ENCODE measurements at places on chromosomes 1 and 21.
A peak's percentile ranks its signal among the peaks of the same experiment; 100 is the strongest.

DNA sequence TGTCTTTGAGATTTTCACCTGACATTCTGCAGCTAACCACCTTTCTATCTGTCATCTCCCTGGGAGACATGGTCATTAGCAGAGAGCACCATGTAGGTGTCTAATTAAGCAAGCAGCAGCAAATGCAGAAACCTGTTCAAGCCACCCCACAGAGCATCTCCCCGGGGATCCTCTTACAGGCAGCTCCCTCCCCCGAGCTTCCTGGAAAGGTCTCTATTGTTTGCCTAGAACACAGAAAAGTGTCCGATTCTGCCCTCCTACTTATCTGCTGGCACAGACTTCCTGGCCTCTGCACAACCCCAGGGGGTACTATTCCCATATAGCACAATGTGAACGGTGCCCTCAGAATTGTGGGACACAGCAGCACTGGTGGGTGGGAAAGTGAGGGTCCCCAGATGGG is 46.1 kb downstream of the PLEKHA6 start:
- DNase-seq, result no peak

DNA sequence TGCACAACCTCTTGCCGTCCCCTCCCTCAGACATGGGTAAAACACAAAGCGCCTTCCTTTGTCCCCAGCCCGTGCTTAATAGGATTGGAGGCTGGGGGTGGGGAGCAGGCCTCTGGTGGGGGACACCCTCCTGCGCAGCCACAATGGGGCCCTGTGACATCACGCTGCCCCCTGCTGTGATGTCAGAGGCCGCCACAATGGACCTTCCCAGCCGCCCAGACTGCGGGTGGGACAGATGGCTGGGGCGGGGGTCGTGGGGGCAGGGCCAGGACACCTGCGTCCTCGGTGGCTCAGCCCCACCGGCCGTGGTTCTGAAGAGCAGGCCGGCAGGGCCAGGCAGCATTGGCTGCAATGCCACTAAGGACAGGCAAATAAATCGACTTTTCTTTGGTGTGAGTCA is 39.9 kb downstream of the EPHA2 start:
- DNase-seq, result no peak

DNA sequence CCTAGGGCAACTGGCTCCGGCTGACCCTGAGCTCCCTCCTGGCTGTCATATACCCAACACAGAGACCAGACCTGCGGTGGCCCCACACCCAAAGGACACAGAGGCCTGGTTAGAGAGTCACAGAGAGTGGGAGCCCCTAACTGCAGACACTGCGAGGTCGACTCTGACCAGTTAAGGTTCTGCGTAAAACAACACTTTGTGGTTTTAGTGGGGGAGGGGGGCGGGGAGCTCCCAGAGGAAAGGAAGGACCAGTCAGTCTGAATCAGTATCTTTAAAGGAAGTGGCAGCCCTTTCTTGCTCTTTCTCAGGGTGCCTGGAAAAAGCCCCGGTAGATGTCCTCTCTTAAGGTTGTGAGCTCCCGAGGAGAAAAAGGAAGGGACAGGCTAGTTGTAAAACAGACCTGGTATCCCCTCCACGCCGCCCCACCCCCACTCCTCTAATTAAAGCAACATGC is 2.4 kb downstream of the SSBP3 start:
- peak; percentile 56 for DNase-seq

DNA sequence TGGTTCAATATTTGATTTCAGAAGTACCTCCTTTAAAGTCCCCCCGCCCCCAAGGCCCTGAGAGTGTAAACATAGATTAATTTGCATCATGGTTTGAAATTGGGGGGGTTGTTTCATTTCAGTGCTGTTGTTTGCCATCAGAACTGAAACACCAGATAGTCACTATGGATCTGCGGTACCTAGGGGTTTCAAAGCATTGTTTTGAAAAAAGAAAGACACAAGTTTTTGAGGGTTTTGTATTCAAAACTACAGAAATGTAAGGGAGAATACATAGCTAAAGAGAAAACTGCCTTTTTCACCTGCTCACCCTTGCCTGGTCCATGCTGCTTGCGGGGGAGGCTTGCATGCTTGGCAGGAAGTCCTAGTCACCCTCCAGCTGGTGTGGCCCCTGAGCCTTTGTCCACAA is 59.3 kb downstream of the ACP6 start:
- no peak for DNase-seq

GRCh38 chr1:73611681-73612080 is 586.3 kb downstream of the LRRIQ3 start:
- DNase-seq, result no peak

DNA sequence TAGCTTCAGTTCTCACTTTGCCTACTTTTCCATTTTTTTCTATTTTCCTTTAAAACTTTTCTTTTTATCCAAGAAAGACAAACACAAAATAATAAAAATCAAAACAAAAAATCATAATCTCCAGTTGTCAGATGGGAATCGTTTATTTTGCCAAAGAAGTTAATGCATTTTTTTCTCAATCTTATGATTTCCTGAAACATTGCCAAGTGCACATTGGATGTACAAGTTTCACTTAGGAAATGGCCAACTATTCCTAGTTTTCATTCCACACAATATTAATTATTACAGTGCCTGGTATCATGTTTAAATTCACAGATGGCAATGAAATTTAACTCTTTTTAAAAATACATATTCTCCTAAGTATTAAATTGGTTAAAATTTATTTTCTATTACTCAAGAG is 1050.5 kb downstream of the TTLL7 start:
- no peak for DNase-seq

- DNase-seq, result no peak
Observed at GRCh38 chr1:183953031-183953430, 84.5 kb downstream of the COLGALT2 start.

GRCh38 chr21:42682661-42683210 is 29.3 kb downstream of the PDE9A start:
- no peak for DNase-seq

DNA sequence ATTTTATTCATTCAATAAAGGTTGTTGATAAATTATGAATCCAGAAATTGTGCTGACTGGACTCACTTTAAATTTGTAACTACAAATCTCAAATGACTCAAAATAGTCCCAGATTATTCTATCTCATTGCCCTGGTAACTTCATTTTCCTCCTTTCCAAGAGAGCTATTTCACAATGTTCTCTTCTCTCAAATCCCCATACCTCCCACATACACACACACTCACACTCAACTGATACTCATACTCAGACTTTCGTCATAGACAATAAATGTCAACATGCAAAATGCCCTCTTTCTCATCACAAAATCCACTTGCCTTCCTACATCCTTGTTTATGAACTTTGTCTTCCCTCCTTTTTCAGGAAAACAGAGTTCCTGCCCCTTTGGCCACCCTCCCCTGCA is 33.3 kb downstream of the EXTL2 start:
- no peak for DNase-seq

- peak; percentile 35 for DNase-seq
Observed at GRCh38 chr1:33758698-33759097, 105.2 kb upstream of the HMGB4 start.

GRCh38 chr1:172814428-172814827 is 155.5 kb downstream of the FASLG start:
- DNase-seq, result no peak
